DND-41 (cell line): ENCODE measurements at places on chromosomes 16 and 17.

DNA sequence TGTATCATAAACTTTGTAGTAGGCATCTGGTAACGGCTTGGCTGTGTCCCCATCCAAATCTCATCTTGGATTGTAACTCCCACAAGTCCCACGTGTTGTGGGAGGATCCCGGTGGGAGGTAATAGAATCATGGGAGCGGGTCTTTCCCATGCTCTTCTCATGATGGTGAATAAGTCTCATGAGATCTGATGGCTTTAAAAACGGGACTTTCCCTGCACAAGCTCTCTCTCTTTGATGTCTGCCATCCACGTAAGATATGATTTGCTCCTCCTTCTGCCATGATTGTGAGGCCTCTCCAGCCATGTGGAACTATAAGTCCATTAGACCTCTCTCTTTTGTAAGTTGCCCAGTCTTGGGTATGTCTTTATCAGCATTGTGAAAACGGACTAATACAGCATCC lies 248.7 kb downstream of the SNX29 start:
- DNase-seq = no peak

- DNase-seq = peak; percentile 85
These were observed 142.5 kb downstream of the IRX3 start for GRCh38 chr16:54143934-54144571.

DNA sequence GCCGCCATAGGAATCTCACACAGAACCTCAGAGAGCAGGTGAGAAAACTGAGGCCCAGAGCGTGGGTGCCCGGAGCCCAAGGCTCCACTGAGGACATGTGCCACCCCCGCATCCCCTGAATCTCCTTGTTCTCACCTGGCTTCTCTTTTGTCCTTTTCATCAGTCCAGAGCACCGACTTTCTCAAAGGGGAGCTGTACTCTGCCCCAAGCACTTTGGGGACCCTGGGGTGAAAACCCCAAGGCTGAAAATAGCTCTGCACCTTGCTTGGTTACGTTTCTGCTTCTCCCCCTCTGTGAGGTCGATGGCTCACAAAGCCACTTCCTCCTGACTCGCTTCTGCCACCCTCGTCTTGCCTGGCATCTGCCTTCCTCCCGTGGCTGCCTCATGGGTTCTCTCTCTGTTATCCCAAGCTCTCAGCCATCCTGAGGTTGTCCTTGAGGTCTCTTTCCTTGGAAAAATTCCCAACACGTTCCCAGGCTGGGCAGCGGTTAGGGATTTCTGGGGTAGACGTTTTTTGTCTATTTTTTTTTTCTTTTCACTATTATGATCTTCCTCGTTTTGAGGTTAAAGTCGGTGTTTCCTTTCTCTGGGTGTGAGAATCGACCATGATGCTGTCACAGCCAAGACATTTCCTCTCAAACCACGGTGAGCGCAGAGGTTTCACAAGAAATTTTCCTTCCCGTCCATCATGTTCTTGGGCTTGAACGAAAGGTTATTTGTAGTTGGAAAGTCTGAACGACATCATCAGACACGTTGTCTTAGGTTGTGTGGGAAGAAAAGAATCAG lies 37.2 kb downstream of the IRF8 start:
- peak; percentile 8 for DNase-seq

GRCh38 chr16:78788276-78788675 lies 688.8 kb downstream of the WWOX start:
- DNase-seq = no peak

DNA sequence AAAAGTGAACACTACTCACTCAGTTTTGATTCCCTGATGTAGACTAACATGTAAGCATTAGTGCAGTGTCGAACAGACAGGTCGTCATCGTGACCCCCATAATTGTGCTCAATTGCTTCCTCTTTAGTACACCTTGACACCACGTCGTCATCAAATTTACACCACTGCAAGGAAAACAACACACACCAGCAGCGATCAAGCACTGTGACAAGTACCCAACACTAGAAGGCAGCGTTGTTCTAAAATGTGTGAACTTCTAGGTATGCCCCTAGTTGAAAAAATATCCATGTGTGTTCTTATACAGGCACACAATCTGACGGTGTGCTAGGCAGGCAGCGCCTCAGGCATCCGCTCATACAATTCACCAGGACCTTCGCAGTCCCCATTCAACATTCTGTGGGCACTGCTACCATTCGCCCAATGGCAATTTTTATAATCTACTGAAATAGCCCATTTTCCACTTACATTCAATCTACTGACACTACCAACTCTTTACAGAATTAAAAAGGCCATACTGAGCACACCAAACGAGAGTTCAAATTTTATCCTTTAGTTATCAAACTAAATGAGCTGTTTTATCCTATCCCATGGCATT lies 23.1 kb downstream of the LITAFD start:
- no peak for DNase-seq

- DNase-seq = peak; percentile 45
These were observed 24.1 kb upstream of the CDH5 start for GRCh38 chr16:66342294-66342900.

GRCh38 chr17:48628649-48629410 lies 2.7 kb upstream of the HOXB9 start:
- DNase-seq = no peak

- no peak for DNase-seq
These were observed 69.7 kb upstream of the FA2H start for GRCh38 chr16:74844041-74844980.

GRCh38 chr16:87684106-87684677 lies 81.6 kb downstream of the KLHDC4 start:
- DNase-seq = no peak

- DNase-seq = no peak
These were observed 446.2 kb downstream of the HS3ST4 start for GRCh38 chr16:26137956-26138355.

DNA sequence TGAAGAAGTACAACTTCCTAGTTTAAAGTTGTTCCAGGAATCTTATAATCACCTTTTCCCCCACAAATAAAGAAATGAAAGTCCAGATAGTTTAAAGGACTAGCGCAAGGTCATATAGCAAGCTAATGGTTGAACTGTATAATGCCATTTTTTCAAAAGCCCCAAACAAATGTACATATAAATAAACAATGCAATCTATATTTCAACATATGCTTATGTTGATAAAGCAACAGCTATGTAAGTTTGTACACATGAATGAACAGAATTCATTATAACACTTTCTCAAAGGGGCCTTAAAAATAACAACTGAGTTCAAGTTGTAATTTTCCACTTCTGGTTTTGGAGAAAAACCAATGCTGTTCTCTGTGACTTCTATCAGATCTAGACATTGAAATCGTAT lies 1628.6 kb downstream of the CDH8 start:
- no peak for DNase-seq

DNA sequence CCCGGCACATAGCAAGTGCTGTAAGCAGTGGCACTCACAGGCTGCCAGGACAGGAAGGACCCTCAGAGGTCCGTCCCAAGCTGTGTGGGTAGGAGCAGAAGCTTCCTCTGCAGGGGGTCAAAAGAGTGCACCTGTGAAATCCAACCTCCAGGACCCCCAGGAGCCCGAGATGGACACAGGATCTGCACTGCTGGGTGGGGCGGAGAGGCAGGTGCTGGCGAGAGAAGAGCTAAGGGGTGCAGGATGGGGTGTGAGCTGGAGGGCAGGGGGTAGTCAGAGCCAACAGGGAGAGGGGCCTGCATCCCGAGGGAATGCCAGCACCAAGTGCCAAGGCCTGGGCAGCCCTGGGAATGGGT lies 650 bp upstream of the AANAT start:
- no peak for DNase-seq

- DNase-seq = no peak
These were observed 35.7 kb downstream of the PECAM1 start for GRCh38 chr17:64354824-64355535.

GRCh38 chr17:82781894-82782274 lies 30.0 kb downstream of the TBCD start:
- DNase-seq = peak; percentile 86

GRCh38 chr16:65249768-65250167 lies 127.9 kb upstream of the CDH11 start:
- no peak for DNase-seq

DNA sequence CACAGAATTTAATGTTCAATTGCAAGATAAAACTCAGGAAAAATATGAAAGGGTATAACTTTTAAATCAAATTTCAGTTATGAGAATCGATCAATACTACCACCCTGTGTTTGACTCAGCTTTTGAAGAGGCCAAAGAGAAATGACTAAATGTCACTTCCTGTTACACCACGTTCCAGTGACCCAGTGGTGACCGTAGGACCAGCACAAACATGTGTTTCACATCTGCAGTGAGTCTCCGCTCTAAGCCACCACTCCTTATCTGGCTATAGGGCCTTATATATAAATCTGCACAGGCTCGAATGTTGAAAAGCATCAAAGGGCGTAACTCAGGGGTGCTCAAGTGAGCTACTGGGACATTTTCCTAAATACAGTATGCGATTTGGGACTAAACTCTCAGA lies 36.1 kb downstream of the CYB5D2 start:
- DNase-seq = no peak

- no peak for DNase-seq
These were observed 22.5 kb upstream of the CACNA1H start for GRCh38 chr16:1130382-1130781.

- DNase-seq = peak; percentile 94
These were observed at the start of gene LMF1 for GRCh38 chr16:970766-971581. Gene LMF1, minus strand, starts transcription at chr16:970984. Its CDS starts 4 bp downstream, at chr16:970980.

DNA sequence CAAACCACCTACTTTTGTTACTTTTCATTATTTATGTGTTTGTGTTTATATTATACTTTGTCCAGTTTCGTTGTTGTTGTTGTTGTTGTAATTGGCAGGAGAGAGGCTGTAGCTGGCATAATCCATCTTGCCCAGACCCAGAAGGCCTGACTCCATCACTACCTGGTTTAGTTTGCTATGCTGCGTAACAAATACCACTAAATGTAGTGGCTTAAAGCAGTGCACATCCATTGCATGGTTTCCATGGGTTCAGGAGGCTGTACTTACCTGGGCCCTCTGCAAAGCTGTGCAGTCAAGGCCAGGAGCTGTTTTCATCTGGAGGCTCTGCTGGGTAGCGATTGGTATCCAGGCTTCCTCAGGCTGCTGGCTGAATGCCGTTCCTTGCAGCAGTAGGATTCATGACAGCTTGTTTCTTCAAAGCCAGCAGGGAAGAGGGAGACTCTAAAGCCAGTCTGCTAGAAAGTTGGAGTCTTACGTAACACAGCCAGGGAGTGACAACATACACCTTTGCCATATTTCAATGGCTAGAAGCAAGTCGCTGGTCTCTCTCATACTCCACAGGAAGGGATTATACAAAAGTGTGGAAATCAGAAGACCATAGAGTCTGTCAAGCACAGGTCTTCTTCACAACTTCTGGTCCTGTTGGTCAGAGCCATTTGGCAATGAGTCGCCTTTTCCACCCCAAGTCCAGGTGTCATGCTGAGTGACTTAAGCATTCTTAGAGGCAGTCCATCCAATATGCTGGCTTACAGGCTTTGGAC lies 41.1 kb downstream of the TNRC6C start:
- no peak for DNase-seq

DNA sequence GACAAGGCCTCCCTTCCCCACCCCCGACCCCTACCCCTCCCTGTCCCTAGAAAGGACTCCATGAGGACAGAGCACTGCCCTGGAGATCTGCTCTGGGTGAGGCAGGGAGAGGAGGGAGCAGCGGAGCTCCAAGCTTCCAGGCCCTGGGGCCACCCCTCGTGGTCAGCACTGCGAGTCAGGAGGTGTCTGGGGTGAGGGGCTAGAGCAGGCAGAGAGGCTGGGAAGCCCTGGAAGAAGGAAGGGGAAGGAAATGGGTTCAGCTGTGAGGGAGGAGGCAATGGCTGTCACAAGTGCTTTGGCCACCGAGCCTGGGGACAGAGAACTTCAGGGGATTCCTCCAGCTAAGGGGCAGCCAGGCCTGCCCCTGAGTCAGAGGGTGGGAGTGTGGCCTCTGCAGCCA lies 28.2 kb upstream of the DNAI2 start:
- DNase-seq = no peak

GRCh38 chr16:78659216-78659615 lies 559.8 kb downstream of the WWOX start:
- DNase-seq = no peak

GRCh38 chr16:84879569-84880487 lies 60.0 kb downstream of the CRISPLD2 start:
- DNase-seq = no peak

- DNase-seq = no peak
These were observed 161.5 kb upstream of the ZNF267 start for GRCh38 chr16:31712064-31712540.

- DNase-seq = peak; percentile 65
These were observed 6.7 kb downstream of the SPACA3 start for GRCh38 chr17:32998111-32998886.

DNA sequence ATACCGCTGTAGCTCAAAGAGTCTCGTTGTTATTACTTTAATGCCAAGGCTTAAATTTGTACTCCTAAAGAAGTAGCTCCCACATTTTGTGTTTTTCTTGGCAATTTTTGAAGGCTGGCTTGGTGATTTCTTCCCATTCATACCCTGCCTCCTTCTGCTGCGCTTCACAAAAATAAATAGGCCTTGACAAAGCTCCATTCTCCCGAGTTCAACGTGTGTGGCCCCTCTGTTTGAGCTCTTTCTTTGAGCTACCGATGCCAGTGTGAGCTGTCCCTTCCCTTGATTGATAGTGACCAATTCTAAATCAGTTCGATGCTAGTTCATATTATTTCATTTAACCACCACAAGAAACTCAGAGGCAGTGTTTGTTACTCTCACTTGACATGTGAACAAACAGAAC lies 96.8 kb downstream of the MAP2K6 start:
- DNase-seq = no peak

- no peak for DNase-seq
These were observed 84.3 kb downstream of the KSR1 start for GRCh38 chr17:27540318-27541101.

DNA sequence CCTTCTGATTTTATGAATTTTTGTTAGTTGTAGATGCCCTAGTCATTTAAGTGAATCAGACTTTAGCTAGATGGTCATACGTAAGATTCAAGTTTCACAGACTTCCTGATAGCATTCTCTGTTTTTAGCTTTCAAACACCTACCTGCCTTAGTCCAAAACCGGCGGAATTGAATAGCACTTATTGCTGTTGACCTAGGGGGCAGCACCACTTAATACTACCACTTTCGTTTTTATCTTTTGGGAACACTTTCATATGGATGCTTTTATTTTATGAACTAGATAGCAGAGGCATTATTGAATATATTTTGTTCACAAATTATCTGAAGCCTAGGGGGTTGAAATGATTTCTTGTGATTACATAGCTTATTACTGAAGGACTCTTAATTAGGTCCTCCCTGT lies 31.5 kb downstream of the TADA2A start:
- no peak for DNase-seq

- DNase-seq = no peak
These were observed 6.3 kb upstream of the AHSP start for GRCh38 chr16:31521368-31521767.

- no peak for DNase-seq
These were observed 14.5 kb upstream of the APRT start for GRCh38 chr16:88826070-88826840.
